ENCODE measurements at places on chromosomes 12 and 14.
A peak's percentile ranks its signal among the peaks of the same experiment; 100 is the strongest.

- DNase-seq = no peak
Observed at GRCh38 chr14:54627540-54628363, 60.8 kb downstream of the SAMD4A start.

GRCh38 chr12:19978193-19978592 lies 390.1 kb upstream of the PDE3A start:
- DNase-seq = no peak

- DNase-seq = no peak
Observed at GRCh38 chr12:12822886-12823285, 9.7 kb downstream of the DDX47 start.

GRCh38 chr12:34393086-34393820 lies 371.0 kb downstream of the ALG10 start:
- peak; percentile 0 for DNase-seq

DNA sequence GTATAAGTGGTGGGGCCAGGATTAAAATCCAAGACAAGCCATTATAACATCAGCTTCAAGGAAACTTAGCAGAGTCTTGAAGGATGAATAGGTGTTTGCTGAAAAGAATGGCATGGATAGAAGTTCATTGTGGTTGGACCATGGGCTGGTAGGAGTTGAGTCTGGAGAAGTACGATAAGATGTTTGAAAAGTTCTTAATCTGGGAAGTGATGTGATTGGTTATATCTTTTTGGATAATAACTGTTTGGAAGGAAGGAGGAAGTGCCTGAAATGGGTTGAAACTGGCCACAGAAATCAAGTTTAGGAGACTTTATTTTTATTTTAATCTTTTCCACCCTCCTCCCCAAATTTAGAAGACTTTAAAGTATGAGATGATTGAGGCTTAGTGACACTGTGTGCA lies 4.9 kb downstream of the DENR start:
- no peak for DNase-seq

DNA sequence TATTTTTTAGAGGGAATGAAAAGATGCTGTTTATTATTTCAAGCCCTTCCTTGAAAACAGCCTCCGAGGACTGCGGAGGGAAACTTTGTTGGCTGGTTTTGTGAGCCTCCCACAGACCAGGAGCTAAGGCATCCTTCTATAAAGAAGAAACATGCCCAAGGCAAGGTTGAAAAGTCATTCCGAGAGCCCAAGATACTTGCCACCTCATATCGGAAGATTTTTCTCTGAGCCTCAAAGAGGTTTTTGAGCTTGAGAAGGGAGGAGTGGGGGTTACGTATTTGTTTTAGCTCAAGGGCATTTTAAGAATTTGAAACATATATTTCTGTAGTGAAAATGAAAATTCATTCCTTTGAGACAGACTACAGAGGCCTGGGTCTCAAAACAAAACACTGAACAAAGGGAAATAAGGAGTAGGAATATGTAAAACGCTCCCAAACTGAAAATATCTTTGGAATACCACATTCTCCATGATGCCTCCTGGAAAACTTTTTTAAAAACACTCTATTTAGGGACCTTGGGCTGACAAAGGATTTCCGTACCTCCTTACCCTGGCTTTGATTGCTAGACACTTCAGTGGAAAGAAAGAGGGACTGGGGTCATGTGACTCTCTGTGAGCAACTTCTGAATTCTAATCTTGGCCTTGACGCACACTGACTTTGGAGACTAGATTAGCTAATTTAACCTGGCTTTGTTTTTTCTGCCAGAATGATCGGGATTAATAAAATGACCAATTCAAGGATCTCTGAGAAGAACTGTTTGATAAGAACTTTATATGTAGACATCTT lies 180.9 kb downstream of the SRGAP1 start:
- no peak for DNase-seq

DNA sequence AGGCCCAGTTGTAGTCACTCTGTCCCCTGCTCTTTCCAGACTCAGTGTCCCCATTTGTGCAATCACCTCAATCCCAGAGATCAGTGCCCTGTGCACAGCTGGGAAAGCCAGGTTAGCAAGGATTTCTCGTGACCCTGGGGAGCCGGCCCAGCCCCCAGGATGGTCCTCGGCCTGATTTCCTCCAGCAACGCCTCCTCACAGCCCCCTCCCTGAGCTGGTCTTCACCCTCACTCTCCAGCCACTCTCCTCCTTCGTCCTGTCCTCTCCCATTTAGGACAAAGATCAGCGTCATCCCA lies 194.8 kb upstream of the C14orf180 start:
- DNase-seq = peak; percentile 5

GRCh38 chr12:89969093-89969492 lies 260.5 kb upstream of the ATP2B1 start:
- DNase-seq = no peak

DNA sequence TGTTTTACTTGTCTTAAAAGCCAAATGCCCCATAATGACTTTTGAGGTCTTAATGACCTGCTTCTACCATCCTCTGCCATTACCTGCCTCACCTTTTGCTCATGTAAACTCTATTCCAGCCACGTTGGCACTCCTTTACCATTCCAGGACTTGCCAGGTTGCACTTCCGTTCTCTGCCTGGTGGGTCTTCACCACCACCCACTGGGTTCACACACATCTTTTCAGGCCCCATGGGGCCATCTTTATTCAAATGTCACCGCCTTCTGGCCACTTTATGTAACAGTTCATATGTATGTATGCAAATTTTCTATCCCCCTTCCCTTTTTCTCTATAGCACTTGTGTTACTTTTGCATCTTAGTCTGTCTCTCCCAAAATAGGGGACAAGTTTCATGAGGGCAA lies 57.7 kb downstream of the ATP2A2 start:
- peak; percentile 27 for DNase-seq

GRCh38 chr14:94689985-94690400 lies 77.8 kb downstream of the SERPINA3 start:
- no peak for DNase-seq

DNA sequence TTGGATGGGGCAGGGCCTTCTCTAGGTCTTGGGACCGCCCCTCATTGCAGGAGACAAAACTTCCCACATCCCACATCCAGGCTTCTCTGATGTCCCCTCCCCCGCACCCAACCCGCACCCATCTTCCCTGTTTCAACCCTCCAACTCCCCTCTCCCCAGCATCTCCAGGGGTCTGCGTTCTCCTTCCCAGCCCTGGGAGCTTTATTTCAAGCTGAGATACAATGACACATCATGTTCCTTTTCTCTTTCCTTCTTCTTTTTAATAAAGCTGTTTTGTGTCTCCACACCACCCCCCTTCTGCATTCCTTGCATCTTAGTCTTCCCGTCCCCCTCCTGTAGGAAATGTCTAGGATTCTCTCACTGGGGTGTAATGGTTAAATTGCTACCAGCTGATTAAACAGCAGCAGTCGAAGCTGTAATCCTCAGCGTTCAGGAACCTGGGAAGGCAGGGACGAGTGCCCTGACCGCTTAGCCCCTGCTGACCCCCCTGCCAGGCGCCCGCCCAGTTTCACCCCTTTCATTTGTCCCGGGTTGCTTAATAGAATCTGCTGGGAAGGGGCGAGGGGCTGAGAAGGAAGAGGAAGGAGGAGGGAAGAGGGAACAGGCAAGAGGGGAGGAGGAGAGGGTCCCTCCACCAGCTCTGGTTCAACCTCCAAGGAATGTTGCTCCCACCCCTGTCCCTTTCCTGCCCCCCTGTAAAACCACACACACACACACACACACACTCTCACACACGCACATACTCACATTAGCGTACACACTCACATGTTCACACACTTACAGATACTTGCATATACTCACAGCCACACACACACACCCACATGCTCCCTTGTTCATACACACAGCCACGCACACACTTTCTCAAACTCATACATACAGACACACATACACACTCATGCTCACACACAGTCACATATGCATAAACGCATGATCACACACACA lies 104.5 kb upstream of the MED13L start:
- peak; percentile 40 for DNase-seq

DNA sequence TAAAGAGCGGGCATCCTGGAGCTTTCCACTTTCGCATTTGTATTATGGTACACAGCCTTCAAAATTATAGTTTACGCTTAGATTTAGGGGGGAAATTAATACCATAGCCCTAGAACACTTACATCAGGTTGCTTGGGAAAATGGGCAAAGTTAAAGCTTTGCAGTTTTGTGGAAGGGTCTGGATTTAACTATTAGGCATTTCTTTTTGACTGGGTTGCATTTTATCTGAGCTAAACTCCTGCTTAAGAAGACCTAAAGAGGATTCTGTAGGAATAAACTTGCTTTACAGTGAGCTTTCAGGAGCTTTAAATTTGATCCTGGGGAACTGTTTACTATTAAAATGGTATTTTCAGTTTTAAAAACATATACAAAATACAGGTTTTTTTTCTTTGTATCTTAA lies 42.8 kb upstream of the PTPRQ start:
- DNase-seq = no peak

GRCh38 chr14:93855737-93856136 lies 67.5 kb upstream of the PRIMA1 start:
- DNase-seq = no peak

DNA sequence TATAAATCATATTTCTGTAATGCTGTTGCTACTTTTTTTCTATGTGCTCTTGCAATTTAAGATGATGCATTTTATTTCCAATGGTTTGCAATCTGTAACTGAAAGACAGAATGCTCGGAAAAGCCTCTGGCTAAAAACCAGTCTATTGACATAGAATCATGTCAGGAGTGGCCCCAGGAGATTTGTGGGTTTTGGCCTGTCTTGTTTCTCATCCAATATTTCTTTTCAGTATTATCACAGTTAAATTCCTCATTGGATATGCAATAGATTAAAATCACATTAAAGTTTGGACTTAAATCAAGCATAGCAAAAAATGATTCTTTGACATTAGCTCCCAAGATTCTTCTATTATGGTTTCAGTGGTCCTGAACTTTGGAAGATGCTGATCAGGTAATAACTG lies 19.1 kb upstream of the SLC38A2 start:
- no peak for DNase-seq

GRCh38 chr12:27766587-27766986 lies 13.4 kb upstream of the KLHL42 start:
- DNase-seq = no peak

GRCh38 chr12:102917026-102917787 lies at the start of gene PAH:
PAH (minus strand) TSS chr12:102917244; CDS start chr12:102917130, 114 bp downstream.
- DNase-seq = peak; percentile 8

DNA sequence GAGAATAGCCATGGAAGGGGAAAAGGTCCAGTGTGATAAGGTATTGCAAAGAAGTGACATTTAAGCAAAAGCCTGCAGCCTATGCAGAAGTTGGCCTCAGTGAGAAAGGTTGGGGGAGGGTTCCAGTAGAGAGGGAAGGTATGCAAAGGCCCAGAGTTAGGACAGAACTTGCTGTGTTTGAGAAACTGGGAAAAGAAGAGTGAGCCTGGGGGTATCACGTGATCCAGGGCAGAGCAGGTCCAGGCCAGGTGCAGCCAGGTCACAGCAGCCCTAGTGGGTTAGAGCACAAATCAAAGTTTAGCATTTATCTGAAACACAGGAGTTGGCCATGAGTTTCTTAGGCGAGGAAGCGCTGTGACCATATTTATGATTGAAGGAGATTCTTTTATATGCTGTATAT lies 1.6 kb downstream of the SERPINA5 start:
- no peak for DNase-seq

DNA sequence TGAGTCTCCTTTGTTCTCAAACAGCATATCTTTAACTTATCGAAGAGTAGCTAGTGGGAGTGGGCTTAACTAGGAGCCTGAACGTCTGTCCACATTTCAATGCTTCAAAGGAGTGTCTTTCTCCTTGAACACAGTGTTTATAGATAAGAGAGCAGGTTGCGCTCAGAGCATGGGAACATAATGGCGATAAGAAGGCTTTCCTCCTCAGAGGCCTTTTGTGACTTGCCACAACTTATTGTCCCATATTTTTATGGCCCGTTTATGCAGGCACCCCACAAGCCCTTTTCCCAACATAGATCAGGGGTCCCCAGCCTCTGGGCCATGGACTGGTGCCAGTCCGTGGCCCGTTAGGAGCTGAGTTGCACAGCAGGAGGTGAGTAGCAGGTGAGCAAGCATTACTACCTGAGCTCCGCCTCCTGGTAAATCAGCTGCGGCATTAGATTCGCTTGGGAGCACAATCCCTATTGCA lies 2.6 kb upstream of the DDX47 start:
- DNase-seq = peak; percentile 34

DNA sequence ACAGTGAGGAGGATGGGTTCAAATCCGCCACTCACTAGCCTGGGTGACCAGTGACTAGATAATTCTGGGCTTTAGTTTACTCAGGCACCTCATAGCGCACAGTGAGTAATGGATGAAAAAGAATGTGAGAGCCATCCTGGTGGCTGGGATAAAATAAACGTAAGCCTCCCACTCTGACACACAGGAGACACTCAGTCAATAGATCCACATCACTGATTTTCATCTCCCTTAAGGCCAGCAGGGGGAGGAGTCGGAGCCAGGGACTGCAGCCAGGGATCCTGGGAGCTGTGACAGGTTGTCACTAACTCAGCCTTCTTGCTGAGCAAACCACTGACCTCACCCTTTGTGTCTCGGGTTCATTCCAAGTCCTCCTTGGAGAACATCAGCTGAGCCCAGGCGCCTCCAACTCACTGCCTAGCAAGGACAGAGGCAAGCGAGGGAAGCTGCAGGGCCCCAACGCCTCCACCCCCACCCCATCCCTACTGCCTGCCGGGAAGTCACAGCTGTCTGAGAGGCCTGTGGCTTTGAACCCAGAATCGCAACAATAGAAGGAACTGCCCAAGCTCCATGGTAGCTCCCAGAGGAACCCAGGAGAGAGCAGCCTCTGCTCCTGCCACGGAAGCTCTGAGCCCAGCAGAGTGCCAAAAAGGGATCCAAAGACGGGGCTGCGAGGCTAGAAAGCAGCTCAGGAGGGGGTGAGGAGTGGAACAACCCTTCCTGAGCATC lies 30.7 kb downstream of the PXN start:
- DNase-seq = peak; percentile 85

GRCh38 chr12:102347811-102348210 lies 132.6 kb downstream of the IGF1 start:
- no peak for DNase-seq

GRCh38 chr12:95834572-95834971 lies 24.2 kb upstream of the SNRPF start:
- DNase-seq = no peak

GRCh38 chr12:53201639-53202038 lies 5.4 kb downstream of the ITGB7 start:
- DNase-seq = no peak

GRCh38 chr12:132824053-132824452 lies 4.6 kb downstream of the GOLGA3 start:
- no peak for DNase-seq
